ENCODE measurements at places on chromosomes 1 and 21. TPM values are rescaled to one million over a fixed set of nuclear protein-coding genes. Genes with fewer than 3 reads are reported as not detected.

GPATCH3 gene
- 13.9 TPM for total RNA-seq

GBP5 gene
- 241 TPM for total RNA-seq

CFAP45 gene
- total RNA-seq = 0.57 TPM

CFAP74 gene
- not detected for total RNA-seq

RO60 gene
- total RNA-seq = 53.0 TPM

DHRS3 gene
- total RNA-seq = 46.8 TPM

MEGF6 gene
- 10.0 TPM for total RNA-seq

MYOCOS gene
- 0.09 TPM for total RNA-seq
